ENCODE measurements at places on chromosomes 6 and 20. TPM values are rescaled to one million over a fixed set of nuclear protein-coding genes. Genes with fewer than 3 reads are reported as not detected.

The HAO1 gene
- total RNA-seq = not detected

The BMP6 gene
- total RNA-seq = not detected

- no peak overlapping the region for H3K4me3 ChIP-seq
- H3K27ac ChIP-seq = no peak overlapping the region
- H3K36me3 ChIP-seq = no peaks in the 10 kb centered on the region
- H3K27me3 ChIP-seq = peaks cover 3% of the 10 kb centered on the region
- H3K4me1 ChIP-seq = no peaks in the 10 kb centered on the region
Measured at GRCh38 chr6:1066449-1067090, 245.3 kb upstream of the FOXQ1 start.

- DNase-seq = no peak
- H3K4me1 ChIP-seq = no peaks in the 10 kb centered on the region
- no peaks in the 10 kb centered on the region for H3K27me3 ChIP-seq
- H3K36me3 ChIP-seq = no peaks in the 10 kb centered on the region
- no peak overlapping the region for H3K27ac ChIP-seq
Measured at GRCh38 chr6:121093928-121094327, 240.4 kb downstream of the TBC1D32 start.

GRCh38 chr6:133773776-133774175, 115.1 kb upstream of the TCF21 start:
- H3K27me3 ChIP-seq = no peaks in the 10 kb centered on the region
- H3K36me3 ChIP-seq = no peaks in the 10 kb centered on the region
- H3K27ac ChIP-seq = no peak overlapping the region
- DNase-seq = no peak
- no peak overlapping the region for H3K4me3 ChIP-seq

DNA sequence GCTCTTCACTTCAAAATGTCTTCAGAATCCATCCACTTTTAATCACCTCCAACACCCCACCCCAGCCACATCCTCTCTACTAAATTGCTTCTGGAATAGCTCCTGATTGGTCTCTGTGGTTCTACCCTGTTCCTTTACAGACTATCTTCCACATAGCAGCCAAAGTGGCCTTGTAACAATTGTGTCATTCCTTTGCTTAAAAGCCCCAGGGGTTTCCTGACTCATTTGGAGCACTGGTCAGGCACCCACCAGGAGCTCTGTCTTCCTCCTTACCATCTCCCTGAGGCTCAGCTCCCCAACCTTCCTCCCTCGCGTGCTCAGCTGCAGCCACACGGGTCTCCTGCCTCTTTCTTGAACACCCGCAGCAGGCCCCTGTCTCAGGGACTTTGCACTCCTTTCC, 126.8 kb downstream of the HIVEP1 start:
- H3K27me3 ChIP-seq = no peaks in the 10 kb centered on the region
- H3K27ac ChIP-seq = no peak overlapping the region
- H3K36me3 ChIP-seq = no peaks in the 10 kb centered on the region
- no peak overlapping the region for H3K4me3 ChIP-seq

DNA sequence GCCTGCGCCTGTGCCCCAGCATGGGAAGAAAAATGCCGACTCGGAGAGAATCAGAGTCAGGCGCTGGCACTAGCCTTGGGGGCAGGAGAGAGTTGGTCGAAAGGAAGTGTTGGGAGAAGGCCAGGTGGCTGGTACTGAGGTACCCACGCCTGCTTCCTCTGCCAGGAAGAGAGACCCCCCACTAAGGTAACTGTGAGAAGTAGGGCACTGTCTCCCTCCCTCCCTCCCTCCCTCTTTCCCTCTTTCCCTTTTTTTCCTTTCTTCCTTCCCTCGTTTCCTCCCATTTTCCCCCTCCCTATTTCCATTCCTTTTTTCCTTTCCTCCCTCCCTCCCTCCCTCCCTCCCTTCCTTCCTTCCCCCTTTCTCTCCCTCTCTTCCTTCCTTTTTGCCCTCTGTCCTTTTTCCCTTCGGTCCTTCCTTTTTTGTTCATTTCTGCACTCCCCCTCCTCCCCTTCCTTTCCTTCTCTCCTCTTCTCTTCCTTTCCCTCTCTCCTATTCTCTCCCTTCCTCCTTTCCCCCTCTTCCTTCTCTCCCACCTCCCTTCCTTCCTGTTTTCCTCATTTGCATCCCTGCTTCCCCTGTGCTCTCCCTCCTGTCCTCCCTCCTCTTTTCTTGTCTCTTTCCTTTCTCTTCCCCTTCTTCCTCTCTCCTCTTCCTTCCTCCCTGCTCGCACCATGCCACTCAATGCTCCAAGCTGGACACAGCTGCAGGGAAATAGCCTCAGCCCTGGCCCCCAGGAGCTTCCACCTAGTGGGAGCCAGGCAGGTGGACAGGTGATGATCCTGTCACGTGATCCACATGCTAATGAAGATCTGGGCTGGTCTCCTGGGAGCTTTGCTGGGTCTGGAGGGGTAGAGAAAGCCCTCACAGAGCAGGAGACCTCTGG, 148.0 kb downstream of the DHX35 start:
- H3K4me3 ChIP-seq = no peak overlapping the region
- H3K4me1 ChIP-seq = no peaks in the 10 kb centered on the region
- no peak overlapping the region for H3K27ac ChIP-seq
- peaks cover 5% of the 10 kb centered on the region for H3K27me3 ChIP-seq
- H3K36me3 ChIP-seq = no peaks in the 10 kb centered on the region

DNA sequence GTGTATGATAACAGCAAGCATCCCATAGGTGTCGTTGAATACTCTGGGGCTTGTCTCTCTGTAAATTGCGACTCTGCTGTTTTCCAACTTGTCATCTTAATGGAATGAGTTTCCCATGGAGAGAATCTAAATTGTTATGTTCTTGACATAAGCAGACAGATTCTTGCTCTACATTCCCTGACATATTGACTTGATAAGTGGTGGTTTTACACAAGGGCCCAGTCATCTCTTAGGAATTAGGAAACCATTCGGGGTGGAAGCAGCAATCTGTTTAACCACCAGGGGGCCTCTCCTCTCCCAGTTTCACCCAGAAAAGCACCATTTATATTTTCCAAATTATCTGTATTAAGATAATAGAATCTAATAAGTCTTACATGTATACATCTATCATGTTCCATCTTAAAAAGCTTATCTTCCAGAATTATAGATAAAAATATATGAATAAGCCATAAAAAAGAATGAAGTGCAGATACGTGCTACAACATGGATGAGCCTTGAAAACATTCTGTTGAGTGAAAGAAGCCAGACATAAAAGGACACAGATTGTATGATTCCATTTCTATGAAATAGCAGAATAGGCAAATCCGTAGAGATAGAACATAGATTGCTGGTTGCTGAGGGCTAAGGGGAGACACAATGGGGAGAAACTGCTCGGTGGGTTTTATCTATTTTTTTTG, 23.1 kb upstream of the MROH8 start:
- no peak overlapping the region for H3K27ac ChIP-seq
- DNase-seq = no peak
- no peaks in the 10 kb centered on the region for H3K4me1 ChIP-seq
- no peak overlapping the region for H3K4me3 ChIP-seq
- H3K36me3 ChIP-seq = peaks cover 58% of the 10 kb centered on the region
- H3K27me3 ChIP-seq = no peaks in the 10 kb centered on the region

DNA sequence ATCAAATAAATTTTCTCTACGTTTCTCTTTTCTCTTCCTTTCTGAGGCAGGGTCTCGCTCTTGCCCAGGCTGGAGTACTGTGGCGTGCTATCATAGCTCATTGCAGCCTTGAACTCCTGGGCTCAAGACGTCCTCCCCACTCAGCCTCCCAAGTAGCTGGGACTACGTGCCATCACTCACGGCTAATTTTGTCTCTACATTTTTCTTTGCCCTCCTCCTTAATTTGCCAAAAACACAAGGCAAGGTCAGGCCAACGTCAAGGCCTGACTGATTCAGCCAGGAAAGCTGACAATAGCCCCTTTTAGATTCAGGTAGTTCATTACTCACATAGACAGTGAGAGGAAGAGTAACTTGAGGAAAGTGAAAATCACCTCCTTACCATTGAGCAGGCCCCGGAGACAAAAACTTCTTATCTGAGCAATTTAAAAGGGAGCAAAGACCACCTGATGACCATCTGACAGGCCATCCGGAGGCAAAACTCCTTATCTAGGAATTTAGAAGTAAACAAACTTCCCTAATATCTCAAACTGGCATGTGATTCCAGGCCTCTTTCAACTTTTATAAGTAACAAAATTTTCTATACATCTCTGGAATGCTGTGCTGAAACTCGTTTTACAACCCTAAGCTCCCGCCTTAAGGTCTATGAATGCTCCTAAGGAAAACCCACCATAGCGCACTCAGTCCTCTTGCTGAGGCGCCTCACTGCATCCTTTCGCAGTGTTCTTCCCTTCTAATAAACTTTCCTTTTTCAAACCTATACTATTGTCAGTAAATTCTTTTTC, 42.1 kb upstream of the SRPK1 start:
- H3K4me1 ChIP-seq = no peaks in the 10 kb centered on the region
- DNase-seq = no peak
- H3K36me3 ChIP-seq = no peaks in the 10 kb centered on the region
- H3K27ac ChIP-seq = no peak overlapping the region

DNA sequence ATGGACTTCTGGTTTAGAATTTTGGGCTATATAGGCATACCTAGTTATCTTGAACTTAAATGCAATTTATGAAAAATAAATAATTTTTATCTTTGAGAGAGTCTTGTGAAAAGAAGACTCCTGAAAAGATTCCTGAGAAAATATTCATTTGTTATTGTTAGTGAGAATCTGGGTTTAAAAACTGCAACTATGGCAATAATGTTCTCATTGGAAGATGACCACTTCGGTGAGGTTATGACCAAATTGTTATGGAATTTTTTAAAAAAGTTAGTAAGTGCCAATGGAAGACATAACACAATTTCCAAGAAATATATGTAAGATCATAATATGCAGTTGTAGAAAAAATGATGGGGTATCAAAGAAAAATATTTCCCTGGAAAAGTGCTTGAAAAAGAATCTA, 46.3 kb downstream of the GRIK2 start:
- H3K36me3 ChIP-seq = no peaks in the 10 kb centered on the region
- DNase-seq = no peak
- no peaks in the 10 kb centered on the region for H3K27me3 ChIP-seq
- H3K27ac ChIP-seq = no peak overlapping the region
- H3K4me3 ChIP-seq = no peak overlapping the region

DNA sequence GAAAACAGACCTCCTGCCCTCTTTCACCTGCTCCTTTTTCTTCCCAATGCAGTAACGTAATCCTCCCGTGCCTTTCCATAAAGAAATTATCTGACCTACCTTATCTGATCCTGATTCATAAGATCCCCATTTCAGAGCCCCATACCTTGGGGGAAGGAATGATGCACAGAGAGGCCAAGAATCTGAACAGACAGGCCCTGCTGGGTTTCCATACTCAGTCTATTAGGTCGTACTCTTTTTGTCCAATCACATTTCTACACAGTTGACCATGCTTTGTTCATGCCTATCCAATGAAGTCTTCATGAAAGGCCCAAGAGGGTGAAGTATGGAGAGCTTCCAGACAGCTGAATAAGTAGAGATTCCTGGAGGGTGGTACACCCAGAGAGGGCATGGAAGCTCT, 25.3 kb downstream of the SRPK1 start:
- no peaks in the 10 kb centered on the region for H3K27me3 ChIP-seq
- H3K27ac ChIP-seq = no peak overlapping the region
- peaks cover 7% of the 10 kb centered on the region for H3K36me3 ChIP-seq
- H3K4me1 ChIP-seq = no peaks in the 10 kb centered on the region
- no peak overlapping the region for H3K4me3 ChIP-seq

- H3K4me1 ChIP-seq = no peaks in the 10 kb centered on the region
- no peak overlapping the region for H3K4me3 ChIP-seq
- H3K36me3 ChIP-seq = no peaks in the 10 kb centered on the region
- DNase-seq = no peak
- no peaks in the 10 kb centered on the region for H3K27me3 ChIP-seq
Measured at GRCh38 chr6:131929264-131929663, 21.9 kb downstream of the CCN2 start.

GRCh38 chr20:41645372-41645771, 27.2 kb upstream of the CHD6 start:
- peaks cover 3% of the 10 kb centered on the region for H3K27me3 ChIP-seq
- H3K36me3 ChIP-seq = no peaks in the 10 kb centered on the region
- no peaks in the 10 kb centered on the region for H3K4me1 ChIP-seq
